Osteocyte (in vitro differentiated cells): ENCODE measurements at places on chromosomes 13 and 19. TPM values are rescaled to one million over a fixed set of nuclear protein-coding genes. Genes with fewer than 3 reads are reported as not detected.

GRCh38 chr13:51635137-51635878 is 51.0 kb downstream of the WDFY2 start:
- no peak for DNase-seq

DNA sequence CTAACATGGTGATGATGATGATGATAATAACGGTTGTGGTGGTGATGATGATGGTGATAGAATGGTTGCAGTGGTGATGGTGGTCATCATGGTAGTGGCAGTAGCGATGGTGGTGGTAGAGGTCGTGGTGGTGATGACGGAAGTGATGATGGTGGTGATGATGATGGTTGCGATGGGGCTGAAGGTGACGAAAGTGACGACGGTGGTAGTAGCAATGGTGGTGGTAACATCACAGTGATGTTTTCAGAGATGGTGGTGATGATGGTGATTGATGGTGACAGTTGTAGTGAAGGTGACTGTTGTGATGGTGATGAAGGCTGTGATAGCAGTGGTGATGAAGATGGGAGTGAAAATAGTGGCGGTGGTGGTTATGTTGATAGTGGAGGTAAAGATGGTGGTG is 3.6 kb upstream of the ADGRE3 start:
- no peak for DNase-seq

GRCh38 chr19:58379246-58379645 is 1.6 kb downstream of the ZNF837 start:
- DNase-seq = no peak

RINL gene
- 0.55 TPM in 1 of 2 replicates, not detected in the other for total RNA-seq

- DNase-seq = no peak
These were observed 3.5 kb upstream of the EID2 start for GRCh38 chr19:39543477-39543857.

KCTD4 gene
- not detected in 2 replicates for total RNA-seq

GRCh38 chr19:3108775-3109174 is 14.6 kb downstream of the GNA11 start:
- DNase-seq = no peak

DNA sequence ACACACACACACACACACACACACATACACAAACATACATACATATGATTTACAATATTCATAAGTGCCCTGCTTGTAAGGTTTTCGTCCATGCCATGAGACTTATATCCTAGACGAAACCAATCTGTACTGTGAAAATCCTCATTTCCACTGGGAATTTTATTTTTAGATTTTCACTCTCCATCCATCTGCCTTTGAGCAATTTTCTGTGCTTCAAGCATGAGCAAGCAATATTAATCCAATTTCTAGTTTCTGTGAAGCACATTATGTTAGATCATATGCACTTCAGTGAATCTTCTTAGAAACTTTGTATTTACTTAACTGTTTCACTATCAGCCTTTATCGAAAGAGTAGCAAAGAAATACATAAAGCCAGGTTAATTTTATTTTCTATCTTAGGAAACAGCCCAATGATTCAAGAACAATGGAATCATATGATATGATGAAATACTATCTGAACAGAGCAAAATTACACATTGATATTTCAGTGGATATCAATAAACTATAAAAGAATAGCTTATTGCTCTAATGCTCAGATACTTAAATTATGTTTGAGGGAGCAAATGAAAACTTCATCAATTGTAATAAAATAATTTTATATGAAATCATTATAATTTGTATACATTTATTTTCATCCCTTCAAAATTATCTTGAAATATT is 1100.7 kb upstream of the MIR17HG start:
- DNase-seq = no peak

PRSS57 gene
- total RNA-seq = not detected in 2 replicates

SPIB gene
- total RNA-seq = not detected in 2 replicates

GRCh38 chr13:72144636-72145035 is 277.6 kb upstream of the DACH1 start:
- DNase-seq = no peak

ERICH6B gene
- not detected in 2 replicates for total RNA-seq

DNA sequence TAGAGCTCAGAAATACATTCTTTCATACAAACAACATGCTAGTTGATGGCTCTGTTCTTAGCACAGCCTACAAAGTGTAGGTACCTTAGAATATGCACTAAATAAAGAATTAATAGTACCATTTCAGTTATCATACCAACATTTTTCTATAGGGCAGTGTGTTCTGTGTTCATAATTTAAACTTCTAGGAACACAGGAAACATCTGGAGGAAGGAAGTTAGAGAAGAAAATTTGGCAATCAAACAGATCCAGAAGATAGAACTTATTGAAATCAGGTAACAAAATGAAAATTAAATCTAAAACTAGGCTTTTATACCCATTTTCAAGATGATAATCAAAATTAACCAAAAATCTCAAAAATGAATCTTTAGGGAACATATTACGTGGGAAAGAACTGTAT is 527.5 kb downstream of the DCT start:
- no peak for DNase-seq

DNA sequence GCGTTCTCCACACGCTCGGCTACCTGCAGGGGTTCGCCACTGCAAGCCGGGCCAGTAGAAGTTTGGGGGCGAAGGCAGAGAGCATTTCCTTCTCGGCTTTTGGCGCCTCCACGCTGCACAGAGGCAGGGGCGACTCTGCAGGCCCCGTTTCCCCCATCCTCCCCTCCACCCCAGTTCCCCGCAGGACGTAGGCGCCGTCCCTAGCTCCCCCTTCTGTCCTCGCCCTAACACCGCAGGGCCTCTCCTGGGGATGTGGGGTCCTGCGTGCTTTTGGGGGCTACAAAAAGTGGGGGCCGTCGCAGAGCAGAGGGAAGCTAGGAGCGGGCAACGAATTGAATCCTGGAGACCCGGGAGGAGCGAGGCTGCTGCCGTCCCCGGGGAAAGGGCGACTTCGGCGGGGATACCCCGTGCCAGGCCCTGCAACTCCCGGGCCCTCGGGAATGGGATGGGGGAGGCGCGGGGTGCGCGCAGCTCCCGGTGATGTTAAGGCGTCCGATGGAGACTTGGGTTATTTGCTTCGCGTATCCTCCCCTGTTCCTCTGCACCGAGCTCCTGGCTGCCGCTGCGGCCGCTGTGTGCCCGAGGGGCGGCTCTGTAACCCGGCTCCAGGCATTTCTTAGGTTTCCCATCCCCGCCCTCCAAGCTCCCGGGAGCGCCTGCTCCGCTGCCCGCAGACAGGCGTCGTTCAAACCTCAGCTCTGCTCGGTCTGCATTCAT is 255.9 kb upstream of the SOX21 start:
- DNase-seq = no peak

DNA sequence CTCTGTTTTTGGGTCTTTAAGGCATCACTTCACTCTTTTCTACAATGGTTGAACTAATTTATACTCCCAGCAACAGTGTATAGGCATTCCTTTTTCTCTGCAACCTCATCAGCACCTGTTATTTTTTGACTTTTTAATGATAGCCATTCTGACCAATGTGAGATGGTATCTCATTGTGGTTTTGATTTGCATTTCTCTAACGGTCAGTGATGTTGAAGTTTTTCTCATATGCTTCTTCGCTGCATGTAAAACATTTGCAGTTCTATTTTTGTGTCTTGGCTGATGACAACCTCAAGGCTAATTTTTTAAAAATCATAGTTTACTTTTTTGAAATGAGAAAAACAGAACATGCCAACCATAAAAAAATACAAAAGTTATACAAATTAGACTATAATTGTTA is 258.2 kb upstream of the EDNRB start:
- DNase-seq = no peak

HIPK4 gene
- total RNA-seq = 0.21 and 0.29 TPM in 2 replicates

SYNGR4 gene
- total RNA-seq = not detected in 2 replicates

SIGLEC9 gene
- not detected in 2 replicates for total RNA-seq

- no peak for DNase-seq
These were observed 799.7 kb upstream of the SPRY2 start for GRCh38 chr13:81140675-81141074.

GRCh38 chr13:97710797-97711196 is 242.7 kb upstream of the IPO5 start:
- no peak for DNase-seq

LRRC8E gene
- 3.3 and 3.5 TPM in 2 replicates for total RNA-seq

GRCh38 chr19:7216373-7216902 is 77.8 kb downstream of the INSR start:
- DNase-seq = no peak

GRCh38 chr13:77456271-77456670 is 79.2 kb upstream of the SCEL start:
- no peak for DNase-seq

DNA sequence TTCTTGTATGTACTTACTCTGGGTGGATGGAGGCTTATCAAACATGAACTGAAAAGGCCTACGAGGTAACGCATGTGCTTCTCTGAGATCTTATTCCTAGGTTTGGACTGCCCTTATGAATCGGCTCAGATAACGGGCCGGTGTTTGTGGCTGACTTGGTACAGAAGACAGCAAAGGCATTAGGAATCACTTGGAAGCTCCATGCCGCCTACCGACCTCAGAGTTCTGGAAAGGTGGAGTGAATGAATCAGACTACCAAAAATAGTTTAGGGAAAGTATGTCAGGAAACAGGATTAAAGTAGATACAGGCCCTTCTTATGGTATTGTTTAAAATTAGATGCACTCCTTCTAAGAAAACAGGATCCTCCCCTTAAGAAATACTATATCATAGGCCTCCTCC is 172.4 kb upstream of the PCDH9 start:
- no peak for DNase-seq

ENOX1 gene
- 5.9 and 6.9 TPM in 2 replicates for total RNA-seq

DNA sequence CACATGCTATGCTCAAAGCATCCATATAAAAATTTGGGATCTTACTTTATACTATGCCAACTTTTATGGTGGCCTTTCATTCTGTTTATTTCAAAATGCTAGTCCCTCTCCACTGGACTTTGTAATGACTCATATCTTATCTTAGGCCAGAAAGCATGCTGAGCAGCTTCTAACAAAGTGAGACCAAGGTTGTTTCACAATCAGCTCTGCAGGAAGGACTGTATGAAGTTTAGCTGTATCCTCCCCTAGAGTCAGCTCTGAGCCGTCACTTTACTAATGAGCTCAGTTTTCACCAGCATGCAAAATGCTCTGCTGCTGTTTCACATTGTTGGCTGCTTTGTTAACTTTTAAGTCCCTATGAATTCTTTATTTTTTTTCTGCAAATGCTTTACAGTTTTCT is 1608.8 kb downstream of the OLFM4 start:
- DNase-seq = no peak

DNA sequence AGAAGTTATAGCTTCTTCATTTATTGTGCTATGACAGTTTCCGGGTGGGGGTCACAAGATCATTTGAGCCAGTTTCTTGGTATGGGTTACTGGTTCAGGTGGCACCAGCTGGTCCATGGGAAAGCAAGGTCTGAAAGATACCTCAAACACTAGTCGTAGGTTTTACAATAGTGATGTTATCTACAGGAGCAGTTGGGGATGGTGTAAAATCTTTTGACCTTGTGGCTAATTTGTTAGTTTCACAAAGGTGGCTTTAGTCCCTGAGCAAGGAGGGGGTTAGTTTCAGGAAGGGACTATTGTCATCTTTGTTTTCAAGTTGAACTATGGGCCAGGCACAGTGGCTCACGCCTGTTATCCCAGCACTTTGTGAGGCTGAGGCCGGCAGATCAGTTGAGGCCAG is 24.6 kb downstream of the CHST8 start:
- DNase-seq = no peak

DNA sequence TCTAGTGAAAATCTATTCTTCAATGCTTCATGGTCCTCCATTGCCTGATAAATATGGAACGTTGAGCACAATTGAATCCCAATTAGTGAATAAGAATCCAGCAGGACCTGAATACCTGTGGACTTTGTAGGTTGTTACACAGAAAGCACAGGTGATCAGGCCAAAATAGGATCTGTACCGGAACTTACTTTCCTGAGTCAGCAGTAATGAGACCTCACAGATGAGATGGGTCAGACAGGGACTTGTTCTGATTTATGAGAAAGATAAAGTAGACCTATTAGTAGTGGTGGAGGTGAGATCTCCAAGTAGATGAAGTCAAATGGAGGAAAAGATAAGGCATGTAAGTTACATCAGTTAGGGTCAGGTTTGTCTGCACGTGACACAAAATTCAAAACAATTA is 351.1 kb downstream of the MTUS2 start:
- DNase-seq = no peak

- DNase-seq = no peak
These were observed 617 bp upstream of the CEACAM7 start for GRCh38 chr19:41688687-41689086.

FCGBP gene
- total RNA-seq = 0.21 and 0.38 TPM in 2 replicates

DNA sequence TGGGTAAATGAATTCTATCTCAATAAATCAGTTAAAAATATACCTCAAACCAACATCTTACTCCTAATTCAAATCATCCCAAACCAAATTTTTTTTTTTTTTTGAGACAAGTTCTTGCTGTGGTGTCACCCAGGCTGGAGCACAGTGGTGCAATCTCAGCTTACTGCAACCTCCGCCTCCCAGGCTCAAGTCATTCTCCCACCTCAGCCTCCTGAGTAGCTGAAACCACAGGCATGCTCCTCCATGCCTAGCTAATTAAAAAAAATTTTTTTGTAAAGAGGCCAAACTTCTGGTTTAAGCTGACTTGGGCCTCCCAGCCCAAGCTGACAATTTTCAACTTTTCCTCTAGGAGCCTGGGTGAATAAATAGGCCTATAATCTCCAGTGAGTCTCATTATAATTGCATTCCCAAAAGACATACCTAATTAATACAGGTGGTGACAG is 22.1 kb upstream of the OLFM2 start:
- DNase-seq = no peak

RAB20 gene
- total RNA-seq = 10.0 and 11.7 TPM in 2 replicates

- no peak for DNase-seq
These were observed 8.6 kb upstream of the HIPK4 start for GRCh38 chr19:40398417-40399131.

- no peak for DNase-seq
These were observed 4.3 kb downstream of the RGCC start for GRCh38 chr13:41461527-41462139.

GRCh38 chr19:10452726-10453618 is 32.6 kb downstream of the PDE4A start:
- DNase-seq = no peak

IGFL4 gene
- total RNA-seq = not detected in 2 replicates

PALM3 gene
- total RNA-seq = 0.30 and 0.63 TPM in 2 replicates

- no peak for DNase-seq
These were observed 124.4 kb downstream of the SIPA1L3 start for GRCh38 chr19:38031423-38031770.

DNA sequence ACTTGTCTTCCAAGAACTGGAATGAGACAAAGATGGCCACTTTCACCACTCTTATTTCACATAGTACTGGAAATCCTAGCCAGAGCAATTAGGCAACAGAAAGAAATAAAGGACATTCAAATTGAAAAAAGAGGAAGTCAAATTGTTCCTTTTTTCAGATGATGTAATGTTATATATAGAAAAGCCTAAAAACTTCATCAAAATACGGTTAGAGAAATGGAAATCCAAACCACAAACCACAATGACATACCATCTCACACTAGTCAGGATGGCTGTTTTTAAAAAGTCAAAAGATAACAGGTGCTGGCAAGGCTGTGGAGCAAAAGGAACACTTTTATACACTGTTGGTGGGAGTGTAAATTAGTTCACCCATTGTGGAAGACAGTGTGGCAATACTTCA is 113.3 kb upstream of the SPRY2 start:
- no peak for DNase-seq
